ENCODE measurements at places on chromosomes 3 and 15.

- DNase-seq, result no peak
These were observed 6.3 kb upstream of the CCDC54 start for GRCh38 chr3:107370907-107371306.

DNA sequence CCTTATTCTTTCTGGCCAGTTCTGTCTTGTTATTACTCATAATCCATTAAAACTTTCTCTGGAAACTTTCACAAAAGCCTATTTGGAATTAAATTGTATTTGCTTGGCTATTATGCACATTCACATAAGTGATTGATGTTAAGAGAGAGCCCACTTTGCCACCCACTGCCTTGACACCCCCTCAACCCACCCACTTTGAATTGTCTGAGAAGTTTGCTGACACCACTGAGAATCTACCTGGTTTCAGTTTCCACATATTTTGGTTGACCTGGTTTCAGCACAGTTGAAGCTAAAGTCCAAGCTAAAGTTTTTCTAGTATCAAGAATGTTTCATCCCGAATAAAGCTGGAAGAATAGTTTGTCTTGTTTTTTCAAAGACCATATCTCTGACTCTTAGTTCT, 70.9 kb downstream of the ARMC8 start:
- no peak for DNase-seq

GRCh38 chr3:46906471-46907058, 29.0 kb downstream of the PTH1R start:
- DNase-seq, result no peak

GRCh38 chr15:74389241-74390048, 22.0 kb upstream of the CYP11A1 start:
- DNase-seq, result no peak

DNA sequence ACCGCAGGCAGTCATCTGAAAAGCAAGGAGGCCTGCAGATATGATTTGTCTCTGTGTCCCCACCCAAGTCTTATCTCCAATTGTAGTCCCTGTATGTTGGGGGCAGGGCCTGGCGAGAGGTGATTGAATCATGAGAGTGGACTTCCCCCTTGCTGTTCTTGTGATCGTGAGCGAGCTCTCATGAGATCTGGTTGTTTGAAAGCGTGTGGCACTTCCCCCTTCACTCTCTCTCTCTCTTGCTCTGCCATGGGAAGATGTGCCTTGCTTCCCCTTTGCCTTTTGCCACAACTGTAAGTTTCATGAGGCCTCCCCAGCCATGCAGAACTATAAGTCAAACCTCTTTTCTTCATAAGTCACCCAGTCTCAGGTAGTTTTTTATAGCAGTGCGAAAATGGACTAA, 83.3 kb downstream of the TMCO5A start:
- no peak for DNase-seq

GRCh38 chr3:187880441-187880840, 135.2 kb upstream of the BCL6 start:
- no peak for DNase-seq

- DNase-seq, result no peak
These were observed 11.7 kb downstream of the ABCC5 start for GRCh38 chr3:184005941-184006507.

- DNase-seq, result no peak
These were observed 94.6 kb upstream of the SNTN start for GRCh38 chr3:63557912-63558311.
